SW 1271 (cell line): ENCODE measurements at places on chromosomes 12 and 14.

GRCh38 chr14:102503641-102504327, 5.8 kb downstream of the ANKRD9 start:
- DNase-seq: no peak

DNA sequence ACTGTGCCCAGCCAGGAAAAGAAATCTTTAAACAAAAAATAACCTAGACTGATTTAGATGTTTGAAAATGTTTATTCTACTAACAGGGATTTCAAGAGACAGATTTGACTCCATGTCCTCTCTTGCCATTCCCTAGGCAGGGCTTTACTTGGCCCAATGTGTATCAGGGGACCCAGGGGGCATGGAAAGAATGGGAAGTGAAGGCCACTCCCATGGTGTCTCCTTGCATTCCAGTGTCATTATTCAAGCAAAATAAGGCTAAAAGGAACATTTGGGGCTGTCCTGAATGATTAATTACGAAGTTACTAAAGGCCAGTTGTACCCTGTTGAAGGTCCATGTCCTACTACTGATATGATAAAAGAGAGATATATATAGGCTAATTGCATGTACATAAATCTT, 151.9 kb upstream of the ATF7IP start:
- DNase-seq: no peak

GRCh38 chr14:55913324-55914025, 204.7 kb upstream of the PELI2 start:
- no peak for DNase-seq

GRCh38 chr12:132511516-132512196, 21.7 kb downstream of the FBRSL1 start:
- DNase-seq: no peak

DNA sequence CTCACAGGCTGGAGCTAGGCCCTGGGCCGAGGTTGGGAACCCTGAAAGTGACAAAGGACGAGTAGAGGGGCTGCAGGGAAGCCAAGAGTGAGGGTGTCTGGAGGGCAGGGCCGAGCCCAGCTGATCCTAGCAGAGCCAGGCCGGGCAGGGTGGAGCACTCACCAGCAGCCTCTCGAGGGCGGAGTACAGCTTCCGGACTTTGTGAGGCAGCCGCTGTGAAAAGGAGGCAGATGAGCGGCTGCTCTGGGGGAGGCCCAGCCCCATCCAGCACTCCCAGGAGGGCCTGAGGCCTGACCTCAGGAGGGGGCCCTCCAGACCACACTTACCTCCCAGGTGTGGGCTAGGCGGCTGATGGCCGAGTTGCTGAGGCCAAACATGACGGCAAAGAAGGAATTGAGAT, 14.7 kb upstream of the ENDOU start:
- DNase-seq: no peak
